ENCODE measurements at places on chromosomes 16 and 17.

- DNase-seq = no peak
These were observed 40.2 kb downstream of the HS3ST3B1 start for GRCh38 chr17:14340857-14341754.

DNA sequence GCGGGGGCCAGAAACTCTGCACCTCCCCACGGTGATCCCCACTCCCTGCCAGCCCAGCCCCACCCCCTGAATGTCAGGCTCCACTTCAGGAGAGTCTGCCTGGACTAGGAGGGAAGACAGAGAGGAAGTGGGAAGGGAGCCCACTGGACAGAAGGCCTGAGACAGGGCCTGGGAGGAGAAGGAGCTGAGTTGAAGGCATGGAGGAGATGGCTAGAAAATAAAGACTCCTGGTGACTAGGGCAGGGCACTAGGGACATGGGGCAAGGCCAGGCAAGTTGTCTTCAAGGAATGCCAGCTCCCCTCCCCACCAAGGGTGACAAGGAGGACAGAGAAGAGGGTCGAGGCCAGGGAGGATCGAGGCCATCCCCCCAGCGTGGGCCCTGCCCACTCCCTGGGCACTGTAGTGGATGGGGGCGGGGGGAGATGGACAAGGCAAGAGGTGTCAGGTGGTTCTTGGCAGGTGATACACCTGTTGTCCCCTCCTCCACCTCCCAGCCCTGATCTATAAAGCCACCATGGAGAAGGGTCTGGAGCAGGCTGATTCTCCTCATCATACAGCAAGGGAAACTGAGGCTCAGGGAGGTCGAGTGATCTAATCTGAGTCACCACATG lies 19.7 kb downstream of the SRCIN1 start:
- DNase-seq = no peak

- no peak for DNase-seq
These were observed 139.6 kb downstream of the XYLT1 start for GRCh38 chr16:17331071-17331607.

DNA sequence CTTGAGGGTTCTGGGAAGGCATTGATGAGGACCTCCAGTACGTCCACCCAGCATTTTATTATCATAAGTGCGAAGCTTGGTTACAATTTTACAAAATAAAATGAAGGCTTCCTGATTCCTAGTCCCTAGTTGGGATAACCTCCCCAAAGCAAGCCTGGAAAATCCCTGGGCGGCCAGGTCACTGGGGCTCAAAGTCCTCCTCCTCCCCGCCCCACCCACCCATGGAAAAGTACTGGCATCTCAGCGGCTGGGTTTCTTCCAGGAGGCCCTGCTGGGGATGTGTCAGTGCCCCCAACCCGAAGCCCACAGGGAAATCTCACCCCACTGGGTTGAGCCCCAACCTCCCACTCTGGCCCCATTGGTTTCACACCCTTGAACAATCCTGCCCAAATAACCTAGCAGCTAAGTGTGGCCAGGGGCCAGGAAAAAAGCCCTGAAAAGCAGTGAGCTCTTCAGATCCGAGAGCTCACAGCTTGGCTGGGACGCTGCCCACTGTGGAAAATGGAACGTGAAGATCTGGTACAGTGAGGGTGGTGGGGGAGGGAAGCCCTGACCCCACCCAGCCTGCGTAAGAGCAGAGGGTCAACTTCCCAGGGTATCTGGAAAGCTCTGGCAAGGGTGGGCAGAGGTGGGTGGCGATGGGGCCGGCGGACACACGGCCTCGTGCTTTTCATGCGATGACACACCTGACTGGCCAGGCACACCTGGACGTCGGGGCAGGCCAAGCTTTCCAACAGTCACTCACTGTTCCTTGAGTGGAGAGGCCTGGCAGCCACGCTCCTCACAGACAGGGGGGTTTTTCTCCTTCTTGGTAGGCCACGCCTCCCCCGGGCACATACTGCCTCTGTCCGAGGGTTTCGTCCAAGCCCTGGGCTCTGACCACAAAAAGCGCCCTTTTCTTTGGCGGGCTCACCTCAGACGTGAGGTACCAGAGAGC lies 324.5 kb downstream of the SOX9 start:
- DNase-seq = no peak

DNA sequence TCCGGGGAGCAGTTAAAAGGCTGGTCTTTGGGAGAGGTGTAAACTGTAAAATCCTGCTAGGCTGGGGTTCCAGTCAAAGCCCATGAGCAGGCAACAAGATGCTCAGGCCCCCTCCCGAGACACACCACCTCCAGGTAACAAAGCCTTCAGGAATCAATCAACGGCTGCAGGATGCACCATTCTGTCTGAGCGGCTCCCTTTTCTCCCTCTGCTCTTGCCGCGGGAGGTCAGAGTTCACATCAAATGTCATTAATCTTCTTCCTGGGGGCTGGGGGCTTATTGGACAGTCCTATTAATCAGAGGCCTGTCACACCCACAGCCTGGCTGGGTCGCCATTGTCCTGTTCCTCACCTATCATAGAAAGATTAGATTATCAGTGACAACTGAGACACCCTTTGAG lies 11.9 kb upstream of the CCDC182 start:
- DNase-seq = no peak

- no peak for DNase-seq
These were observed 3.7 kb upstream of the TACO1 start for GRCh38 chr17:63596856-63597586.

DNA sequence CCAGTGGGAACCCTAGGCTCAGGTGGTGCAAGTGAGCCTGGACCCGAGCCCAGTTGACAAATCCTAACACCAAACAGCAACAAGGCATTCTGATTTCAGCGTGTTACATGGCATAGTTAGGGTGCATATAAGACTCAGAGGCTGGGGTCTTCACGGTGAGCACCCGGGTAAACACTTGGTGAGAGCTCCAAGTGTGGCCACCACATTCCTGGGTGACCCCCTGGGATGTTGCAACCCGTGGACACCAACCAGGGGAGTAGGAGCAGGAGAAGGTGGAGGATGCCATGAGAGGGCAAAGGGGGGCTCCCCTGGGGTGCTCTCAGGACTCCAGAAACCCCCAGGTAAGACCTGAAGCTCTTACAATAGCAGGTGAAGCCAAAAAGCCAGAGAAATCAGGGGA lies 69.9 kb upstream of the CDH5 start:
- DNase-seq = no peak

DNA sequence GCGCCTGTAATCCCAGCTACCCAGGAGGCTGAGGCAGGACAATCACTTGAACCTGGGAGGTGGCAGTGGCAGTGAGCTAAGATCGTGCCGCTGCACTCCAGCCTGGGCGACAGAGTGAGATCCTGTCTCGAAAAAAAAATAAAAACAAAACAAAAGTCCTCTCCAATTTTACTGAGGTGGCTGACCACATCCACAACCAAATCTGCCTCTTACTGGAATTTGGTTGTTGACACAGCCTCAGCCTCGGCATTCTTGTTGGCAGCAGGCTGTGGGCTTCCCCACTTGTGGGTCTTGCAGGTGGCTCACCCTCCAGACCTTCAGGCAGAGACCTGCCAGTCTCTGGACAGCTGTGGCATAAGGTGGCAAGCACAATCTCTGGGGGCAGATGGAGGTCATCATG lies 15.6 kb downstream of the B4GALNT2 start:
- no peak for DNase-seq

DNA sequence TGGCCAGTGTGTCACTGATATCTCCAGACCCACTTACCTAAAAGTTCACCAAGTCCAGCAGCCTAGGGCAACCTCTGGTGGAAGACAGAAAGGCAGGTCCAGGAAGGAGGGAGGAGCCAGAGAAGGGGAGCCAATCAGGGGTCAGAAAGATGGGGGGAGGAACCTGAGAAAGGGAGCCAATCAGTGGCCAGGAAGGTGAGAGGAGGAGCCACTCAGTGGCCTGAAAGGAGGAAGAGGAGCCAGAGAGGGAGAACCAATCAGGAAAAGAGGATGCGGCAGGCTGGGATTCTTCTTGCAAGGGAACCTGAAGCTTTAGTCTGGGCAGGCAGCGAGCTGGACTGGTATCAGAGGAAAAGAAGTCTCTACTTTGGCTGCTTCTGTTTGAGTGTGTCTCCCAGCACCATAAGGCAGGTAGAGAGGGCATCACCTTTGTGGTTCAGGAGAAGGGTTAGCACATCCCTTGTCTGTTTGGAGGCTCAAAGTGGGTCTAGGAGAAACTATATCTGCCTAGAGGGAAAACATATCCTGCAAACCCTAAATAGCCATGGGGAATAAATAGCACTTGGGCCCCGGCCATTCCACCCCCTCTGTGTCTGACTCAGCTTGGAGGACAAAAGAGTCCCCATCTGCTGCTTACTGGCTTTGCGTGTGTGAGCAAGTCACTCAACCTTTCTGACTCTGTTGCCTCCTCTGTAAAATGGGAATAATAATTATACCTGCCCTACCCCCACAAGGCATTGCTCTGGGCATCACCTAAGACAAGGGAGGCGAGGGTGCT lies 43.4 kb upstream of the CRHR1 start:
- DNase-seq = no peak

- DNase-seq = no peak
These were observed 64.5 kb upstream of the CIBAR2 start for GRCh38 chr16:85176541-85177447.

DNA sequence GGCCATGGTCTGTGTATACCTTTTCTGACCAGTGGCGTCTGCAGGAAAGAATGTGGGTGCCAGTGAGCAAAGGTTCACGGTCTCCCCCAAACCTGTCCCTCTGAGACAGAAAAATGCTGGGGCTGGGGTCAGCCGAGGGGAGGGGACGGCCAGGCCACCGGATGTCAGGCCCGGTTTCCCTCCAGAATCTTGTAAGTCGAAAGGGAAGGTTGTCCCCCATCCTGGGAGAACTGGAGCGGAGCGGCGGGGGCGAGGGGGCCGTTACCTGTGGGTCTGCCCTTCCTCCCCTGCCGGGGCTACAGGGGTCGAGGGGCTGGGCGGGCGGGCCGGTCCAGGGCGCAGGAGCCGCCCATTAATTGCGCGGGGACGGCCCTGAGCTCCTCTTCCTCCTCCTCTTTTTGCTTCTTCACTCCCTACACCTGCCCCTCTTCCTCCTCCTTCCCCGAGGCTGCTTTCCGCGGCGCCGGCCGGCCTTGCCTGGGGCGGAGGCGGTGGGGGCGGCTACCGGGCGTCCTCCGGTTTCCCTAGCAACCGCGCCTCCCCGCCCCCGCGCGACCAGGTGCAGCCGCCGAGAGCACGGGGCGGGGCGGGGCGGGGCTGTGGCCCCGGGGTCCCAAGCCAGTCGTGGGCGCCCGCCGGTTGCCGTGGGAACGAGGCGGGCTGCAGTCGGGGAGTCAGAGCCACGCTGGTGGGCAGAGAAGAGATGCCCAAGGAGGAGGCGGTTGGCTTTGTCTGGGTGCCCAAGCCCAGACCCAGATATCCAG lies at the start of gene MARCHF10:
Gene MARCHF10, minus strand, starts transcription at position 503 of the 764 bp plus-strand sequence. CDS start 6,579 bp downstream, outside the sequence.
- no peak for DNase-seq

- DNase-seq = no peak
These were observed 21.4 kb upstream of the TIMP2 start for GRCh38 chr17:78946631-78947030.

GRCh38 chr17:66843627-66844026 lies 8.7 kb downstream of the CACNG5 start:
- DNase-seq = no peak

DNA sequence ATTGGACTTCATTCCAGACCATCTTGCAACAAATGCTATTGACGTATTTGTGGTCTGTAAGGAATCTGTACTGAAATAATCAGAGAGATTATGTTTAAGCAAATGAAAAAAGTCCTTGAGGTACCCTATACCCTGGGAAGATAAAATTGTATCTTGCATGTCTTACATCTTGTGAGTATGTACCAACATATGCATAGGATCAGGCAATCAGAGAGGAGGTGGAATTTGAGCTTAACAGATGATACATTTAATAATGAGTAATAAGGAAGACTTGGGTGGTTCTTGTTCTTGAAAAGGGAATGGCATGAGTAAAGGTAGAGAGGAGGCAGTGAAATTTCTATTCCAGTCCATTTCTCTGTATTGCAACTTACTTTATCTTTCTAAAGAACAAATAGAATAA lies 10.6 kb downstream of the MOSMO start:
- no peak for DNase-seq

DNA sequence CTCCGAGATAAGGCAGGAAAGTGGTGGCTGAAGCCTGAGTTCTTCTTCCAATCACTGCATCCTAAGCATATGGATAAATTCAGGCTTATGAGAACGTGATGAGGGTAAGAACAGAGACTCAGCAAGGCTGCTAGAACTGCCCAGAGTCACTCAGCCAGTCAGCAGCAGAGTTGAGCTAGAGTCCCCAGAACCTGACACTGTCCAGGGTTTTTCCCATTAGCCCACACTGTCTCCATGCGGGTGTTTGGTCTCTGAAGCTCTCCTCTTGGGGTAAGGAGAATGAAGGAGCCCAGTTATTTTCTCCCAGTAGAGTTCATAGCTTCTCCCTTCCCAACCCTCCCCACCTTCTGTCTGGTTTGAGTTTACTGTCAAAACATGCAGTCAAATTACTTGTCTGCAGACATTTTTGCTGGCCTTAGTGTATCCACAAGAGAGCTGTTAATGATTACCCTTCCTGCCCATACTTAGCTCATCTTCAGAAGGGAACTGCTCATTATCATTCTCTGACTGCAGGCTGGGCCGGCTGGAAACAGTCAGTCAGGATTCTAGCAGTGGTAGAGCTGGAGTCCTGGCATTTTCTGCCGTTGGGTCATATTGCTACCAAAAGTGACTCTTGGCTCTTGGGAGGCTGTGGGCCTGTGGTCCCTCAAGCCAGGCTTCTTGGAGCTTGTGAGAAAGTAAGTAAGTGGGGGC lies 460.0 kb downstream of the HS3ST3B1 start:
- no peak for DNase-seq

DNA sequence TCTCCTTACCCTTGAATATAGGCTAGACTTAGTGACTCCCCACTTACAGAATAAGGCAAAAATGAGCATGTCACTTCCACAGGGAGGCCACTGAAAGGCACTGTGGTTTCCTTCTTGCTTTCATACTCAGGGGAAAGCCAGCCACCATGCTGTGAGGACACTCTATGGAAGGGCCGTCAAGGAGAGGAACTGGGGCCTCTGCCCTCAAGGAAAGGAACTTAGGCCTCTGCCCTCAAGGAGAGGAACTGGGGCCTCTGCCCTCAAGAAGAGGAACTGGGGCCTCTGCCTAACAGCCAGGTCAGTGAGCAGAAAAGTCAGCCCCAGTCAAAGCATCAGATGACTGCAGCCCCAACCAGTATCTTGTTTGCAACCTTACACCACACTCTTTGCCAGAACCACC lies 30.1 kb downstream of the VPS35 start:
- no peak for DNase-seq

- no peak for DNase-seq
These were observed 1.7 kb upstream of the ANKRD13B start for GRCh38 chr17:29591146-29591736.

GRCh38 chr17:7654832-7655540 lies 4.3 kb downstream of the ATP1B2 start:
- no peak for DNase-seq

GRCh38 chr16:65782611-65783600 lies 583.6 kb upstream of the CDH5 start:
- DNase-seq = no peak

- no peak for DNase-seq
These were observed 55.7 kb downstream of the SCNN1B start for GRCh38 chr16:23357761-23358290.

DNA sequence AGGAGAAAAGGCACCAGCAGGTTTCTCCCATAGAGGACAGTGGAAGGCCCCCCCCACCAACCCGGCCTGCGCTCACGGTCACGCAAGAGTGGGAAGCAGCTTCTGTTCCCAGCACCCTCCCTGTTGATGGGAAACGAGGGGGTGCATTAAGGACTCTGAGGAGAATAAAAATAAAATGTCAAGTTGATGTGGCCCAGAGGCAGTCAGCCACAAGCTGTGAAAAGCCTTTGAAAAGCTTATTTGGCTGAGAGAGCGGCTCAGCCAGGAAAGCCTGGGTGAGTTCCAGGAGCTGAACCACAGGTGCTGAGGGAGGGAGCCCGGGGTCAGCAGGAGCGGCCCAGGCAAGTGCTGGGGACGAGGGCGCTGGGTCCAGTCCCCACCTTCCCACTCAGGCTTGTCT lies 26.9 kb upstream of the SPATA32 start:
- DNase-seq = no peak

Measured in esophagus squamous epithelium (tissue), 5 donors.